ENCODE measurements at places on chromosomes 4 and X. TPM values are rescaled to one million over a fixed set of nuclear protein-coding genes. Genes with fewer than 3 reads are reported as not detected.
A peak's percentile ranks its signal among the peaks of the same experiment; 100 is the strongest.

DNA sequence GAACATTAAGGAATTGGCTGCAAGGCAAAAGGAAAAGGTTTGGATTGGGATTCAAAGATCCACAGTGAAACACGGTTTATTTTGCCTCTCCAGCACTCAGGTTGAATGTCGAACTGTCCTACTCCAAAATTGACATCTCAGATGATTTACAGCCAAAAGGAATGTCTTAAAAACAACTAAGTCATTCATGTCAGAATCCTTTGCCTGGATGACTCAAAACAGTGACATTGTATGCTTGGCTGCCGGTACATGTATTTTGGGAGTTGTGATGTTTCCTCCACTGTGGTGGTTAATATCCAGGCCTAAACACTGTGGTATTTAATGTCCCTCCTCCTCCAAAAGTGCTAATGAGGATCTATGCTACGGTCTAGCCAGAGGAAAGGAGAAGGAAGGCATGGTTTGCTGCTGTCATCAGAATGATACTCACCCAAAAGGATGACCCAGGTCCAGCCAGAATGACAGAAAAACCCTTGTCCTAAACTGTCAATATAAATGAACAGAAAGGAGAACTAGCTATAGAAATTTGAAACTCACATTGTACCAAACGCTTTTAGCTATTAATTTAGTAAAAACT, 20.9 kb downstream of the PGM2 start:
- peak; percentile 31 for DNase-seq

DNA sequence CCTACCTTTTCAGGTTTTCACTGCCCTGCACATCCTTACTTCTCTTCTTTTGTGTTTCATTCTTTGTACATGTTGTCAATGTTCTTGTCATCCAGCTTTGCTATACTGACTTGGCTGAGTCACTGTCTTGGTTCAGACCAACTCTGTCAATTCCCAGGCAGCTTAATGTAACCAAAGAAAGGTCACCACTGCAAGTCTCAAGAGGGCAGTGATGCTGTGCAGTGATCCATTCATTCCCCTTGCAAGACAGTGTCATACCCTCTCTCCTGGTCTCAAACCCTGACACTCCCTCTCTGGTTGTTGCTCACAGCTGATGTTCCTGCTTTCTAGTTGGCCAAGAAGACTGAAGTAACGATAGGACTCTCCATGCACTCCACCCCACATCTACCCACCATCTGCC, 17.5 kb downstream of the RAB39B start:
- peak; percentile 0 for DNase-seq

DNA sequence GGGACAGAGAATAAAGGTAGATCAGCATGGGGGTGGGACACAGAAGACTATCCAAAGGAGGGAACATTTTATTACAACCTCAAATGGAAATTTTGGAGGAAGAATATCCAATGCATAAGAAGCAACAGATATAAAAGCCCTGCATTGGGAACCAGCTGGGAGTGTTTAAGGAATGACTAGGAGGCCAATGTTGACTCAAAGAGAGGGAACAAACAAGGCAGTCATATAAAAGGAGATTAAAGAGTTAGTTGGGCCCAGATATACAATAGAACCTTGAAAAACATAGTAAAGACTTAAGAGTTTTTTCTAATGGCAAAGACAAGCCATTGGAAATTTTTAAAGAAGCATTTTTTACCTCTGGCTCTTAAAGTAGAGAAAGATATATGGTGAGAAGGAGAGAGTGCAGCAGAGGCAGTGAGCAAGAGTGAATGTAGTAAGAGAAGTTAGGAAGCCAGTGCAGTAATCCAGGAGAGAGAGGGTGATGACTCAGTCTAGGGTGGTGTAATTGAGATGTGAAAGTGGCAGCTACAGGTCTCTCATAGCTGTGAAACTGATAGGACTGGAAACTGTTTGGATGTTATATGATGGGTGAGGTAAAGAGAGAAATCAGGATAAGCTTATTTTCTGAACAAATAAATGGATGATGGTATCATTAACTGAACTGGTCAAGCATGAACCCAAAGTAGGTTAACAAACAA, 182.2 kb upstream of the ATOH1 start:
- peak; percentile 76 for DNase-seq

- no peak for DNase-seq
Measured at GRCh38 chrX:71118985-71119535, 664 bp downstream of the MED12 start.

DNA sequence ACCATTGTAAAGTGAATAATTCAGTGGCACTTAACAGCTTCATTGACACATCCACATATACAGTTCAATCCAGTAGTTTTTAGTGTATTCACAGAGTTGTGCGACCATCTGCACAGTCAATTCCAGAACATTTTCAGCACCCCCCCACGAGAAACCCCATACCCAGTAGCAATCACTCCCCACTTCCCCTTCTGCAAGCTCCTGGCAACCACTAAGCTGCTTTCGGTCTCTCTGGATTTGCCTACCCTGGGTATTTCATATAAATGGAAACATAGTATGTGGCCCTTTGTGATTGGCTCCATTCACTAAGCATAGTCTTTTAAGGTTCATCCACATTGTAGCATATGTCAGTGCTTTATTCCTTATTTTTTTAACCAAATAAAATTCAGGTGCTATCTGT, 10.0 kb downstream of the MSL3 start:
- no peak for DNase-seq

DNA sequence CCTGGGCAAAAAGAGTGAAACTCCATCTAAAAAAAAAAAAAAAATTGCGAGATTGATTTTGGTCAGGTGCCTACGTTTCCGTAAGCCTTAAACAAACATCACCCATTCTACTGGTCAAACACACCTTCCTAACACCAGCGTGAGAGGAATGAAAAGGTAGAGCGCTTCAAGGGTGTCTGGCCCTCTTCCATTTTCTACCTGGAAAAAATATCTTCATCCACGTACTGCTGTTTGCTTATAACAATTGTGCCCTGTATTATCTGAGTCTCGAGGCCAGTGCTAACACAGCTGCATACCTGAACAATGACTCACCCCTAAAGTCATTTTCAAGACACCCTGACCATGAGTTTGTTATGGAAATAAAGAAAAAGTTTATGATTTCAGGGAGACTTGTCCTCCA, 13.9 kb downstream of the TMSB4X start:
- peak; percentile 69 for DNase-seq

DNA sequence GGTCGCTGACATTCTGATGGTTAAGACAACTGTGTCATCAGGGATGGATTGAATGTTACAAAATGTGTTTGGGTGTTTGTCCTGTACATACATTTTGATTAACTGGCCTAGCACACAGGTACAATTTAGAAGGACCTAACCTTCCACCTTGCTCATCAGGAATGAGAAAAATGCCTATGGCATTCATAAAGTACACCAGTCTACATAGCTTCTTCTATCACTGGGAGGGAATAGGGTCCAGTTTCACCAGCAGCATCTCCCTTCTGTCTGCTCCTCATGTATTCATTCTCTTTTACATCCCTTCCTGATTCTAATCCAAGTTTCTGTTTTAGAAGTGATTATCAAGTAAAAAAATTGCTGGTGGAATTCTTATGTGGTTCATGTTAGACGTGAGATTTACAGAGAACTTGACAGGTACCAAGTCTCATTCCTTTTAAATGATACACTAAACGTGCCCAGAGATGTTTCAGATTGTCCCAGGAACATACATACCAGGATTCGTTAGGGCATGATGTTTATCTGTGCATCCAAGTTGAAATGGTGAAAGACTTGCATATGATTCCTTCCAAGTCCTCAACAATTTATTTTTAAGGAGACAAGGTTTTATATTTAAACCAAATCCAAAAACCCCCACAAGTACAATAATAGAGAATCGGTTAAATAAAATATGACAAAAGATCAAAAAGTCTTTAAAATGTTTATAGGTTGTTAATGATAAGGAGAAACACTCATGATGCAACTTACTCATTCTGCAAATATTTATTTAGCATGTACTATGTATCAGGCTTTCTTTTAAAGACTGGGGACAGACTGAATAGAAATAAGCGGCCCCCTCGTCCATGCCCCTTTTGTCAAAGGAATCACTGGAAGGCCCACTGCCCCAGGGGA, 359.1 kb downstream of the ZNF674 start:
- no peak for DNase-seq

MSX1 gene
- total RNA-seq, result 34.9 TPM

DNA sequence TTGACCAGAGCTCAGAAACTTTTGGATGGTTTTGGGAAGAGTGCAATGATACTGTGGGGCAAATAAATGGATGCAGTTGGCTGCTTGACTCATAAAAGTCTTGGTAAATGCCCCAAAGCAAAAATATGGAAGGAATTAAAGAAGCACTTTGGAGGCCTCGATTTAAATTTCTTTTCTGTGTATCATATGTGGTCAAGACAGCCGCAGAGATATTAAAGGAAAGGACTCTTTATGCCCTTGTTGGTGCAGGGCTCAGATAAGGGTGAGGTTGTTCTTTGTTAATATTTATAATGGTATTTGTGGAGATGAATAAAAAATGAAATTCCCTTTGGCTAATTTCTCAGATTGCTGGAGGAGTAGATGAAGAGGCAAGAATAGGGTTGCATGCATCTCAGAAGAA, 90.2 kb downstream of the NHS start:
- no peak for DNase-seq

- peak; percentile 80 for DNase-seq
Measured at GRCh38 chr4:158873795-158874401, 105.1 kb downstream of the FNIP2 start.

DNA sequence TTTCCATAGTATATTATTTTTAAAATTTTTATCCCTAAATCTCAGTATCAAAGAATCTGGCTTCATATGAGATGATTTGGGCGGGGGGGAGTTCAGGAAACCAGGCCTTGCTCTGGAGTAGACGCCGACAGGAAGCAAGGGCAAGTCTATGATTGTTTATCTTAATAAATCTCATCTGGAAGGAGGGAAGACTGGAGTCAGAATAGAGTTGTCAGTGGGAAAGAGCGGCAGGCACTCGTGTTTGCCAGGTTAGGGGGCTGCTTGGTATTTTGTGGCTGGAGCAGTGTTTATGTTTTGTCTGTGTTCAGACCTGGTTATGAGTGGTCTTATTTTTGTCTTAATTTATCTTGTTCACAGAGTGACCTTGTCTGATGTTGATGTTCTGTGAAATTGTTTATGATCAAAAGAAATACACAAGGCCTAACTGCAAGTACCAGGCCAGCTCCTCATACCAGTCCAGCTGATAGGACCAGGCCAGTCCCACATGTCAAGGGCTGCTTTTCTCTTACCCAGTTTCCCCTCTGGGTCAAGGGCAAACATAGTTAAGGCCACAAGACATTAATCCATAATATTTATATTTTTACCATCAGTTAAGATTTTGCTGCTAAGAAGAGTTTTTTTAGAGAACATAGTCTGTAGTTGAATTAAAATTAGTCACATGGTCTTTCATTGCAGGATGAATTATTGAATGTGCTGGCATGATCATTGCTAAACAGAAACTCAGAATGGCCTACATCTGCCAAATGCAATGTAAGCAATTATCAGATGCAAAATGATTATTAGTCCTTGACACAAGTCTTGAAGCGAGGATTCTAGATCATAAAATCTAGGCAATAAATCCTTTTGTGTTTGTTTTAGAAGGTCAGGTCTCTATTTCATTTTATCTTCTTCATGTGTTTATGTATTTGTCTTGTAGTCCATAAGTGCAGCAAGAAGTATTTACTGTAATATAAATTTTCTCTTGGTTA, 176.5 kb downstream of the GASK1B start:
- no peak for DNase-seq

DNA sequence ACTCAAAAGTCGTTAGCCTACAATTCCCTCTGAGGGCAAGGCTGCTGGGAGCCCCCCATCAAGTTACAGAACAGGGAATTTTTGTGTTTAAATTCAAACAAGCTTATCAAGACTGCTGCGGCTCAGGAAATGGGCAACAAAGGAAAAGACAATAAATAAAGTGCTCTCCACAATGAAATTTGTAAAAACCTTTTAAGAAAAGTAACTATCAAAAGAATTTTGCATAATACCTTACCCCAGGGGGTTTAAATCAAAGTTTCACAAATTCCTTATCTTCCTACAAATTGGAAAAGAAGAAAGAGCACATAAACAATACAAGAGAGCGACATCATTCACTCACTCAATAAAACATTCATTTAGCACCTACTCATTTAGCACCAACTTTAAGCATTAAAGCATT, 97.9 kb upstream of the CCDC160 start:
- DNase-seq, result no peak

DNA sequence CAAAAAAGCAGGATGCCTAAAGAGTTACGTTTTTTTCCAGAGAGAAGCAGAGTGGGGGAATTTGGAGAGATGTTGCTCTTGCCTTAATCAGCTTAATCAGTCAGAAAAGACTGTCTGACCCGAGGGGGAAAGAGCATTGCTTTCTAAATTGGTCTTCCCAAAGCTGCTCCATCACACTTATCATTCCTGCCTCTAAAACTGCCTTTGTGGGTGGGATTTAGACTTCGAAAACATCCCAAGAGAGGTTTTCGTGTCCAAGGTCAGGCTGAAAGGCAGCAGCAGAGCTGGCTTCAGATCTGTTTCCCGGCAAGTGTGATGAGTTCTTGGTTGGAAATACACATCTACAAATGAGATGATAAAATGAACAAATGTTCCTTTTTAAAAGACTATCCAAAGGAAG, 155.2 kb downstream of the SH2D1A start:
- no peak for DNase-seq

DNA sequence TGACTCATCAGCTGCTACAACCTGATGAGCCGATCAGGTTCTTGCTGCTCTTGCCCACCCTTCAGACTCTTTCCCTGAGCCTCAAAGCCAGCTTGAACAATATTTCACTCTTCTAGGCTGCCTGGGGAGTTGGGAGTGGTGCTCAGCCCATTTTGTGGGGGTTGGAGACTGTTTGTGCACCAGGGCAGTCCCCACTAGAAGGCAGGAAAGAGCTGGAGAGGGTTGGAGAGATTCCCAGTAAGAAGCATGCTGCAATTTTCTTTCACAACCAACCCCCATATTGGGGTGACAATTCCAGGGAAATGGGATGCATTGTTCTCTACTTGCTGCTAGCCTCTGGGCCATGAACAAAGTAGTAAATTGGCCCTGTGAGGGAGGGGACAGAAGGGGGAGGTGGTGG, 44.1 kb downstream of the SLC16A2 start:
- DNase-seq, result no peak

GRCh38 chr4:22692736-22693135, at the start of gene GBA3:
TSS of gene GBA3 (plus strand) at chr4:22692937.
- no peak for DNase-seq

DNA sequence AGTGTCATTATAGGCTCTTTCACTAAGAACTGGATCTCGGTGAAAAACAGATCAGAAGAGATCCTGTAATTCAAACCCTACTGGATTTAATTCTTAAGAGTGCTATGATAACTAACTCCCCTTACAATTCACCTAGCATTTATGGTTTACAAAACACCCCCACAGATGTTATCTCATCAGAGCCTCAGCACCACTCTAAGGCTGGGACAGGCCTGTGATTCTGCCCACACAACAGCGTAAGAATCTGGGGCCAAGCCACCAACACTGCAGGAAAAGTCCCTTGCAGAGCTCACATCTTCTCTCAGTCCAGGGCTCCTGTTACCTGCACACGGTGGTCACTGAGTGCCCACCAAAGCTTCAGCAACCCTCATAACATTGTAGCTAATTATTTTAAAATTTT, 8.9 kb downstream of the MFAP3L start:
- no peak for DNase-seq

TBL1X gene
- 37.9 TPM for total RNA-seq

DDX53 gene
- total RNA-seq, result not detected

GRCh38 chr4:124854968-124855367, 142.4 kb upstream of the ANKRD50 start:
- DNase-seq, result no peak

LDB2 gene
- total RNA-seq, result 3.5 TPM

PPP4R3C gene
- not detected for total RNA-seq

- DNase-seq, result peak; percentile 45
Measured at GRCh38 chrX:68175562-68175961, 257.7 kb downstream of the OPHN1 start.

ODAPH gene
- total RNA-seq, result not detected

Measured in HT1080 (cell line).